Activated CD8-positive, alpha-beta T cell treated with anti-CD3 and anti-CD28 coated beads, Interleukin-2, amount 10 ng/mL, durations not matched to agents 7 days and 5 days (primary cell): ENCODE measurements at places on chromosomes 2 and 18.

- DNase-seq: no peak
- H3K4me1 ChIP-seq: no peaks in the 10 kb centered on the region
- no peak overlapping the region for H3K27ac ChIP-seq
- no peak overlapping the region for H3K4me3 ChIP-seq
- H3K36me3 ChIP-seq: no peaks in the 10 kb centered on the region
These were observed 21.6 kb downstream of the MAP2 start for GRCh38 chr2:209445485-209445884.

DNA sequence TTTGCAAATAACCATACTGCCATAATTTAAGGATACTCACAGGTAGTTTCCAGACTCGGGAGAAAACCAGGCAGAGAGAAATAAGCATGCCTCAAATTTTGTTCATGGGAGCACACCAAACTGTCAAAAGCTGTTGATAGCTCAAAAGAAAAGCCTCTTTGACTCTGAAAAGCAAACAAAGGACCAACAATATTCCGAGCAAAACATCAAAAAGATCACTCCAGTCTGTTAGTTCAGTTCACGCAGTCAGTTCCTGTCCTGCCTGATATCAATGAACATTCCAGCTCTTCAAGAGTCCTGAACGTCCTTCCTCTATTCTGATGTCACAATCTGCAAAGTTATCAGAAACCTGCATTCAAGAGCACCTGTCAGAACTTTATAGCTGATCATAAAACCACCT lies 78.7 kb downstream of the RRM2 start:
- H3K27me3 ChIP-seq: no peaks in the 10 kb centered on the region
- DNase-seq: no peak
- no peak overlapping the region for H3K27ac ChIP-seq
- peaks cover 28% of the 10 kb centered on the region for H3K36me3 ChIP-seq
- H3K4me1 ChIP-seq: no peaks in the 10 kb centered on the region

- H3K27ac ChIP-seq: no peak overlapping the region
- H3K4me3 ChIP-seq: no peak overlapping the region
- DNase-seq: no peak
These were observed 565.2 kb upstream of the PKDCC start for GRCh38 chr2:41482659-41483058.

DNA sequence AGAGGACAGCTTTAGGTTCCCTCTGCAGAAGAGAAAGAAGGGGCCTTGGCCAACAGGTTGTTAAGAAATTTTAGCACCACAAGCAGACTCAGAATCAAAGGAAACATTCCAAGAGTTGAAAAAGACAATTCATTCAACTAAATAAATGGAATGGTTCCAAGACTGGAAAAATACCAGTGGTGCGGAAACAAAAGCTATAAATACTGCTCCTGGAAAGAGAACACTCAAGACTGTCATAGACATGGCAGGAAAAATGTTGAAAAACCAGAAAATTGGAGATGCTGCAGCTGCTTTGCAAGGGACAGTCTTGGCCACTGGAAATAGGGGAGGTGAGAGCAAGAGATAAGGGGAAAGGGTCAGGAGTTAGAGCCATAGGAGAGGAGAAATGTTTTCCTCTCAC lies 312.7 kb upstream of the CYRIA start:
- no peak overlapping the region for H3K4me3 ChIP-seq
- H3K27ac ChIP-seq: no peak overlapping the region
- H3K27me3 ChIP-seq: no peaks in the 10 kb centered on the region
- DNase-seq: no peak
- no peaks in the 10 kb centered on the region for H3K36me3 ChIP-seq

DNA sequence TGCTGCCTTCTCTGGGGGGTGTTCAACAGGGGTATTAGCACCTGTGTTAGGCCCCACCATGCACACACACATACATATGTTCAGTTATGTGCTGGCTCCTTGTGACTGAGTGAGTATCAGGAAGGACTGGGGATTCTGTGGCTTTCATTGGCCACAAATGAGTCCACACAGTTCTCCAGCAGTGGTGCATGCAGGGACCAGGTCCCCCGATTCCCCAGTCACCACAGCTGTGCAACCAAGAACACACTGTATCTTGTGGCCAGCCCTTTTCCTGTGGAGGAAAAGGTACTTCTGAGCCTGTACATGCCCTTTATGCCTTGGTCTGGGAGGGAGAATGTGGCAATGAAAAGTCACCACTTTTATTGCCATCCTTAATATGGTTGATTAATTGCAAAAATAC lies 74.9 kb upstream of the KLF7 start:
- peaks cover 10% of the 10 kb centered on the region for H3K4me1 ChIP-seq
- H3K4me3 ChIP-seq: no peak overlapping the region
- H3K27me3 ChIP-seq: no peaks in the 10 kb centered on the region
- DNase-seq: peak; percentile 32

DNA sequence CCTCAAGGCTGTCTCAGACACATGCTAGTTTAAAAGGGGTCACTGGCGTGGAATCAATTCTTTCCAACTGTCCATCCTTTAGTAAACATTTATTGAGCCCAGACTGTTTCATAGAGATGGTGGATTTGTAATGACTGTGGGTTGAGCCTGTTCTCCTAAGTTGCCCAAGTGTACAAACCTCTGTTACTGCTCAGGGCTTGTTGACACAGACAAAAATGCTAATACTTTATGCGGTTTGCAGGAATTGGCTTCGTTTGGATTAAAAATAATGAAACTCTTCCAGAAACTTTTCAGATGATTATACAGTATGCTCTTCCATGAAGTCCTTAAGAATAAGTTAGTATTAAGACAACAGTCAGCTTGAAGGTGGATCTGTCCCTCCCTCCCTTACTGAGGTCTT lies 83.6 kb upstream of the MGAT5 start:
- H3K27me3 ChIP-seq: no peaks in the 10 kb centered on the region
